Activated CD4-positive, alpha-beta memory T cell treated with anti-CD3 and anti-CD28 coated beads, Interleukin-2, amount 10 ng/mL, durations not matched to agents 7 days and 5 days (primary cell): ENCODE measurements at places on chromosomes 1 and 21. TPM values are rescaled to one million over a fixed set of nuclear protein-coding genes. Genes with fewer than 3 reads are reported as not detected.
A peak's percentile ranks its signal among the peaks of the same experiment; 100 is the strongest.

- no peaks in the 10 kb centered on the region for H3K27me3 ChIP-seq
- no peak for DNase-seq
- no peaks in the 10 kb centered on the region for H3K36me3 ChIP-seq
- H3K4me3 ChIP-seq = no peak overlapping the region
- H3K4me1 ChIP-seq = no peaks in the 10 kb centered on the region
- no peak overlapping the region for H3K27ac ChIP-seq
Measured at GRCh38 chr1:222104694-222105392, 363.0 kb upstream of the DUSP10 start.

DNA sequence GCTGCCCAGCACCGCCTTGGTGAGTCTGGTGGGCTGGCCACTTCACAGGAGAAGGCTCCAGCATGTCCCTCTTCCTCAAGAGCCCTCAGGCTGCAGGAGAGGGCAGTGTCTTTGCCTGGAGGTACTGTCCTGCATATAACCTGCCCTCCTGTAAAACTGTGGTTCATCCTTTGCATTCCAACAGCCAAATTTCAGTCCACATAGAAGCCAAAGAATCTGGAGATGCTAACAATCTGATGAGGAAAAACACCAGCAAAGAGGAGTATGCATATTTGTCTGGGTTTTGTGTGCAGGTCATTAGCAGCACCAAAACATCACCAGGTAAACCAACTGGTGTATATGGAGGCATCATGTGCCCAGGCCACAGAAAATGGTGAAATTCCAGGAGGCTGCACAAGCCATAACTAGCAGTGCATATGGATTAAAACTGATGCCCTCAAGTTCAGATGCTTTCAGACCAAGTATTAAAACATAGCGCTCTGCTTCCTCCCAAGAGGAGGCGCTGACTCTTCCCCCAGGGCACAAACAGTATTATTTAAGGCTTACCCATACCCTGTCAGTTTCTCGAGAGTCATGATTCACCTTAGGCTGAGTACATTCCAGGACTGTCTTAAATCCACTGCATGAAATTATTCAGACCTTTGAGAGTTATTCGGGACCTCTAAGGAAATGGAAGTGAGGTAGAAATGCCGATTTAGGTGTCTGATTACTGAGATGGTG lies 150.5 kb upstream of the COA6 start:
- H3K27me3 ChIP-seq = no peaks in the 10 kb centered on the region
- no peak overlapping the region for H3K4me3 ChIP-seq
- H3K4me1 ChIP-seq = peaks cover 13% of the 10 kb centered on the region
- DNase-seq = no peak
- H3K36me3 ChIP-seq = peaks cover 24% of the 10 kb centered on the region
- no peak overlapping the region for H3K27ac ChIP-seq

GRCh38 chr1:6209661-6210580 lies 4.0 kb downstream of the RNF207 start:
- no peak for DNase-seq
- H3K27ac ChIP-seq = no peak overlapping the region
- peaks cover 20% of the 10 kb centered on the region for H3K4me1 ChIP-seq
- H3K36me3 ChIP-seq = no peaks in the 10 kb centered on the region
- no peak overlapping the region for H3K4me3 ChIP-seq

GRCh38 chr1:239722035-239722434 lies 335.7 kb downstream of the CHRM3 start:
- peaks cover 18% of the 10 kb centered on the region for H3K36me3 ChIP-seq
- no peak for DNase-seq
- peaks cover 30% of the 10 kb centered on the region for H3K4me1 ChIP-seq
- no peaks in the 10 kb centered on the region for H3K27me3 ChIP-seq
- peak overlapping the region; percentile 19 for H3K27ac ChIP-seq

GRCh38 chr1:165841582-165842017 lies 14.2 kb downstream of the UCK2 start:
- H3K27me3 ChIP-seq = no peaks in the 10 kb centered on the region
- H3K4me1 ChIP-seq = peaks cover 59% of the 10 kb centered on the region
- H3K4me3 ChIP-seq = no peak overlapping the region
- DNase-seq = peak; percentile 31
- peaks cover 14% of the 10 kb centered on the region for H3K36me3 ChIP-seq
- H3K27ac ChIP-seq = no peak overlapping the region

- no peaks in the 10 kb centered on the region for H3K27me3 ChIP-seq
- H3K36me3 ChIP-seq = peaks cover 21% of the 10 kb centered on the region
- H3K4me1 ChIP-seq = peaks cover 20% of the 10 kb centered on the region
- H3K4me3 ChIP-seq = no peak overlapping the region
Measured at GRCh38 chr1:92876351-92876750, 44.5 kb downstream of the RPL5 start.

DNA sequence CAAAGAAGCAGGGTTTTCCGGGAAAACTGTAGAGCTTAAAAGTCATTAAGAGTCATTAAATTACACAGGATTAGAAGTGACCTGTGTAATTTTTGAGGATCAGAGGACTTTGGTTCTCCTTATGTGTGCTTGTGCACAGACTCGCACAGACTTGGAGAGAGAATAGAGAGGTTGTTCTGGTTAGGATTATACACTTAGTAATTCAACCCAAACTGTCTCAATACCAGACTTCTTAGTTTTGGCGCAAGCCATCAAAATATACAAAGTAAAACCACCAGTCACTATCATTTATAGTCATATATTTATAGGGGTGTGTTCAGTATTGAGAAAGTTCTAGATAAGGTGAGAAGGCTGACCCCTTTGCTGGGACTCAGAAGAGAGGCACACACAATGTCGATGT lies 112.3 kb downstream of the HLX start:
- no peaks in the 10 kb centered on the region for H3K4me1 ChIP-seq
- H3K4me3 ChIP-seq = no peak overlapping the region
- no peak for DNase-seq
- H3K36me3 ChIP-seq = no peaks in the 10 kb centered on the region
- no peaks in the 10 kb centered on the region for H3K27me3 ChIP-seq

GRCh38 chr1:37945743-37946702 lies 830 bp downstream of the INPP5B start:
- H3K27me3 ChIP-seq = no peaks in the 10 kb centered on the region
- H3K27ac ChIP-seq = peak overlapping the region; percentile 88
- no peaks in the 10 kb centered on the region for H3K36me3 ChIP-seq
- H3K4me1 ChIP-seq = peaks cover 12% of the 10 kb centered on the region
- no peak for DNase-seq

DNA sequence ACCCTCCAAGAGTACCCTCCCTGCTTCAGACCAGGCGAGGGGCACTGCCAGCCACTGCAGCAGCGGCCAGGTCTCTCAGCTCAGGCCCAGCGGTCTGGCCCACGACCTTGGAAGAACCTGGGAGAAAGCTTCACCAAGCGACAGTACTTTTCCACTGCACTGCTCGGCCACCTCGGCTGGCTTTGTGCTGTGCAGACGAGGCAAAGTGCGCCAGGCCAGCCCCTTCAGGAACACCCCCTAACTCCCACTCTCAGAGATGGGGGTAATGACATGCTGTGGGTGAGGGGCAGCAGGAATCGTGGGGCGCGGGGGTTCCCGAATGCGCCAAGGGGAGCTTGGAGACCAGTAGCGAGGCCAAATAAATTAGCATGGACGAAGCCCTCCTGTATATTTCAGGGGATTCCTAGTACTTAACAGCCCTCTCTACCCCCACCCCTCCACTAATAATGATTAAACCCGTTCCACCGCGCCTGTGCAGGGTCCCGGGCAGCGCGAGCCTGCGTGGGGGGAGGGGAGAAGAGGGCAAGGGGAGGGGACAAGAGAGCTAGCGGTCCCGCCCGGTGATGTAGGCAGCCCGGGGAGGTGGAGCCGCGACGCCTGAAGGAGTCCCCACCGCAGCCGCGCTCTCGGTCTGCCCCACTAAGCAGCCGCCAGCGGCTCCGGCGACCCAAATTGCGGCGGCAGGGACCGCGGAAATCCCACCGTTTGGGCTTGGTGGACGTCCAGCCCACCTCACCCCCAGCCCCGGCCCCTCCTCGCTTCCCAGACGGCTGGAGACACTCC lies at the start of gene FAM43B:
FAM43B (plus strand) TSS at position 629 of the 783 bp plus-strand sequence. CDS start 401 bp downstream, outside the sequence.
- H3K4me3 ChIP-seq = no peak within 1 kb of the TSS
- H3K27me3 ChIP-seq = peaks cover 43% of the 10 kb centered on the region
- no peaks in the 10 kb centered on the region for H3K36me3 ChIP-seq
- no peak for DNase-seq
- no peak within 1 kb of the TSS for H3K27ac ChIP-seq

- H3K4me1 ChIP-seq = peaks cover 90% of the 10 kb centered on the region
- no peak overlapping the region for H3K4me3 ChIP-seq
- H3K27ac ChIP-seq = no peak overlapping the region
- no peak for DNase-seq
- H3K27me3 ChIP-seq = no peaks in the 10 kb centered on the region
Measured at GRCh38 chr1:234975941-234976860, 152.4 kb downstream of the TOMM20 start.

DNA sequence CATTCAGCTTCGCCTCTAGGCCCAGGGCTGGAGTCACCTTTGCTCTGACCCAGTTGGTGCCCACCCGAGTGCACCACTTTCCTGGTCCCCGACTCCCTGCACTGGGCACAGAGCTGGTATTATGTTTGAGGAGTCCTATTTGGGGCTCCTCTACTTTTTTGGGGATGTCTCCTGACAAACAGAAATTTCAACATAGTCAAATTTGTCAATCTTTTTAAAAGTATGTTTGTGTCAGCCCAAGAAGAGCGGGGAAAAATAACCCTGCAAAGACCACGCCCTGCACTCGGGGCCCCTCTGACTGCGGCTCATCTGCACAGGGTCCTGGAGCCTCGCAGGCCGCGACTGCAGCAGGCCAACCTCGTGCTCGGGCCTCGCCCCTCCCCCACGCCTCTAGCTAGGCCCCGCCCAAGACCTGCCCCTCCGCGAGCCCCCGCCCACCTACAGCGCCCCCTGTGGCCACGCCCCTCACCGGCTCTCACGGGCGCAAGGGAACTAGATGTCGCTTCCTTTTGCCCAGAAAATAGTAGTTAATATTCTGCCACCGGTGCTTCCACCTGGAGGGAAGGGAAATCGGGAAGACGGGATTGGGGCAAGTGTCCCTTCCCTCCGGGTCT lies 11.4 kb downstream of the FAM229A start:
- DNase-seq = no peak
- peak overlapping the region; percentile 67 for H3K27ac ChIP-seq
- H3K36me3 ChIP-seq = no peaks in the 10 kb centered on the region
- H3K4me1 ChIP-seq = peaks cover 46% of the 10 kb centered on the region
- peak overlapping the region; percentile 77 for H3K4me3 ChIP-seq
- peaks cover 11% of the 10 kb centered on the region for H3K27me3 ChIP-seq

GRCh38 chr21:21109736-21110135 lies 111.5 kb downstream of the NCAM2 start:
- DNase-seq = no peak
- H3K27me3 ChIP-seq = no peaks in the 10 kb centered on the region
- no peak overlapping the region for H3K27ac ChIP-seq
- H3K36me3 ChIP-seq = no peaks in the 10 kb centered on the region
- no peak overlapping the region for H3K4me3 ChIP-seq

DNA sequence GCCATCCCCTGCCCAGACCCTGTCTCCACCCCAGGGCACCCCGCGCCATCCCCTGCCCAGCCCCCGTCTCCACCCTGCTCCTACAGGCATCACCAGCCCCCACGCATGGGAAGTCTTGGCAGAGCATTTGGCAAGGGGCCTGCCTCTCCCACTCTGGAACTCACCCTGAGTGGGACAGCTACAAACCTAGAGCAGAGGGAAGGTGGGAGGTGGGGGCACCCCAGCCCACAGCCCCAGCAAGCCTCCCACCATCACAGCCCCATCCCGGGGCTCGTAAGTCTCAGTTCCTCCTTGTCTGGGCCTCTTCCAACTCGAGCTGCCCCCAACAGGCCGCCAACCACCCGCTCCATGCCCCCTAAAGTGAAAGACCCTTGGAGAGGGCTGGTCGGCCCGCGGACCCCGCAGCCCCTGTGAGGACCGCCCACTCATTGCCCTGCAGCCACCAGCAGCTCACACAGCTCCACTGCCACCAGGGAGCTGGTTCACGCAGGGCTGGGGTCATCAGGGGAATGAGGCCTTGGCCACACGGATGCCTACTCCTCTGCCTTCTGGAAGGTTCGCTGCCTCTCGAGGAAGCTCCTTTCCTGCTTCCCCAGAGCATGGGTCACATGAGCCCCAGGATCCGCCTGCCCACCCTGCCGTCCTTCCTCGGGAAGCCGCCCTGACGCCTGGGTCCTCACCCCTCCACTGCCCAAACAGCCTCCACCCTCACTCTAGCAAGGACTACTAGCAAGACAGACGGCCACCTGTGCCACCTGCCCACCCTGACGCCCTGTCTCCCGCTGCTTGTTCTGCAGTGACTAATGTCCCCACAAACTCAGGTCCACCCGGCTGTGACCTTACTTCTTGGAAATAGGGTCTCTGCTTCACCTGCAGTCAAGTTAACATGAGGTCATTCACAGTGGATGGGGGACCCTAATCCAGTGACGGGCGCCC lies 14.4 kb downstream of the MEGF6 start:
- H3K4me3 ChIP-seq = no peak overlapping the region
- H3K27me3 ChIP-seq = no peaks in the 10 kb centered on the region

- no peak overlapping the region for H3K27ac ChIP-seq
- H3K4me1 ChIP-seq = no peaks in the 10 kb centered on the region
- H3K4me3 ChIP-seq = no peak overlapping the region
- H3K36me3 ChIP-seq = peaks cover 12% of the 10 kb centered on the region
- DNase-seq = no peak
Measured at GRCh38 chr1:29032841-29033240, 90.9 kb downstream of the TMEM200B start.

- no peaks in the 10 kb centered on the region for H3K27me3 ChIP-seq
- H3K4me3 ChIP-seq = no peak overlapping the region
- no peak overlapping the region for H3K27ac ChIP-seq
- H3K36me3 ChIP-seq = no peaks in the 10 kb centered on the region
- no peak for DNase-seq
- no peaks in the 10 kb centered on the region for H3K4me1 ChIP-seq
Measured at GRCh38 chr1:96238426-96238825, 483.2 kb upstream of the PTBP2 start.

- no peaks in the 10 kb centered on the region for H3K36me3 ChIP-seq
- no peak overlapping the region for H3K27ac ChIP-seq
- H3K4me3 ChIP-seq = no peak overlapping the region
- no peaks in the 10 kb centered on the region for H3K4me1 ChIP-seq
Measured at GRCh38 chr21:21722731-21723130, 724.5 kb downstream of the NCAM2 start.

GRCh38 chr1:228150461-228151179 lies 890 bp downstream of the GJC2 start:
- H3K27me3 ChIP-seq = no peaks in the 10 kb centered on the region
- H3K4me1 ChIP-seq = no peaks in the 10 kb centered on the region
- H3K4me3 ChIP-seq = no peak overlapping the region
- no peak for DNase-seq
- no peak overlapping the region for H3K27ac ChIP-seq

- peak overlapping the region; percentile 60 for H3K4me3 ChIP-seq
- no peaks in the 10 kb centered on the region for H3K27me3 ChIP-seq
- peaks cover 4% of the 10 kb centered on the region for H3K36me3 ChIP-seq
- H3K4me1 ChIP-seq = peaks cover 50% of the 10 kb centered on the region
Measured at GRCh38 chr1:9316080-9316444, 23.4 kb downstream of the SPSB1 start.

- H3K27me3 ChIP-seq = peaks cover 6% of the 10 kb centered on the region
- no peak overlapping the region for H3K4me3 ChIP-seq
- H3K36me3 ChIP-seq = no peaks in the 10 kb centered on the region
- no peak overlapping the region for H3K27ac ChIP-seq
- no peaks in the 10 kb centered on the region for H3K4me1 ChIP-seq
Measured at GRCh38 chr1:232146514-232146913, 483.4 kb downstream of the SIPA1L2 start.

The ASPM gene
- total RNA-seq = 73.0 TPM

The WLS gene
- total RNA-seq = not detected

The MMEL1 gene
- 1.5 TPM for total RNA-seq

The FAM151A gene
- not detected for total RNA-seq

The CYP4A22 gene
- total RNA-seq = not detected

The RNF186 gene
- not detected for total RNA-seq

The PTPN14 gene
- 0.28 TPM for total RNA-seq

The LEMD1 gene
- 2.2 TPM for total RNA-seq

The CYYR1 gene
- not detected for total RNA-seq

The AIRE gene
- total RNA-seq = 0.58 TPM
